Nasal cavity respiratory epithelium epithelial cell of viscerocranial mucosa (primary cell): ENCODE measurements at places on chromosomes 6 and 20. TPM values are rescaled to one million over a fixed set of nuclear protein-coding genes. Genes with fewer than 3 reads are reported as not detected.

TMEM170B gene
- total RNA-seq = 0.34 and 0.43 TPM in 2 replicates

SLC25A27 gene
- 5.1 and 11.7 TPM in 2 replicates for total RNA-seq

GTSF1L gene
- total RNA-seq = not detected in 2 replicates

BPI gene
- total RNA-seq = not detected in 2 replicates

ADTRP gene
- 10.6 and 25.3 TPM in 2 replicates for total RNA-seq

DEFB132 gene
- total RNA-seq = not detected in 2 replicates

SPEF1 gene
- total RNA-seq = 0.14 TPM in 1 of 2 replicates, not detected in the other

OLIG3 gene
- not detected in 2 replicates for total RNA-seq

GSTA2 gene
- total RNA-seq = not detected in 2 replicates

NHSL1 gene
- total RNA-seq = 12.0 and 34.8 TPM in 2 replicates

BMP6 gene
- total RNA-seq = 0.21 and 2.1 TPM in 2 replicates

SPATS1 gene
- total RNA-seq = not detected in 2 replicates

VGLL2 gene
- not detected in 2 replicates for total RNA-seq

TCF21 gene
- not detected in 2 replicates for total RNA-seq

IP6K3 gene
- 1.9 TPM in 1 of 2 replicates, not detected in the other for total RNA-seq

EYA2 gene
- total RNA-seq = 3.4 and 12.3 TPM in 2 replicates
